Stimulated activated CD8-positive, alpha-beta memory T cell treated with anti-CD3 and anti-CD28 coated beads, Interleukin-15, amount 100 ng/mL, for 4 hours (primary cell): ENCODE measurements at places on chromosomes 2 and 18.

GRCh38 chr18:57269756-57270155 lies 82.6 kb upstream of the ST8SIA3 start:
- DNase-seq = no peak

DNA sequence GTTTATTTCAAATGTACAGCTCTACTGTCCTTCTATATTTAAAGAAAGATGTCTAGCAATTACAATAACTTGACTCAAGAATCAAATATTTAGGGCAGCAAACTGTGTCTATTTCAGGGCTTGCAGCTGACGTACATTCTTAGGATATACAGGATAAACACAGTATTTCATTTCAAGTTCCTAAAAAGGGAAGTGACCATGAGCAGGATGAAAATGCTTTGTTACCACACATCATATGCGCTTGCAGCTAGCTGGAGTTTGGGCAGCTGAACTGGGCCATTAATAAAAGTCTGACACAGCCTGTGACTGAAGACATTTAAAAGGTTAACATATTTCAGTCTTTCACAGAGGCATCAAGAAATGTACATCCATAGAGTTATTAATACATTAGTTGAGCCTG lies 264.6 kb upstream of the TRIB2 start:
- DNase-seq = no peak

DNA sequence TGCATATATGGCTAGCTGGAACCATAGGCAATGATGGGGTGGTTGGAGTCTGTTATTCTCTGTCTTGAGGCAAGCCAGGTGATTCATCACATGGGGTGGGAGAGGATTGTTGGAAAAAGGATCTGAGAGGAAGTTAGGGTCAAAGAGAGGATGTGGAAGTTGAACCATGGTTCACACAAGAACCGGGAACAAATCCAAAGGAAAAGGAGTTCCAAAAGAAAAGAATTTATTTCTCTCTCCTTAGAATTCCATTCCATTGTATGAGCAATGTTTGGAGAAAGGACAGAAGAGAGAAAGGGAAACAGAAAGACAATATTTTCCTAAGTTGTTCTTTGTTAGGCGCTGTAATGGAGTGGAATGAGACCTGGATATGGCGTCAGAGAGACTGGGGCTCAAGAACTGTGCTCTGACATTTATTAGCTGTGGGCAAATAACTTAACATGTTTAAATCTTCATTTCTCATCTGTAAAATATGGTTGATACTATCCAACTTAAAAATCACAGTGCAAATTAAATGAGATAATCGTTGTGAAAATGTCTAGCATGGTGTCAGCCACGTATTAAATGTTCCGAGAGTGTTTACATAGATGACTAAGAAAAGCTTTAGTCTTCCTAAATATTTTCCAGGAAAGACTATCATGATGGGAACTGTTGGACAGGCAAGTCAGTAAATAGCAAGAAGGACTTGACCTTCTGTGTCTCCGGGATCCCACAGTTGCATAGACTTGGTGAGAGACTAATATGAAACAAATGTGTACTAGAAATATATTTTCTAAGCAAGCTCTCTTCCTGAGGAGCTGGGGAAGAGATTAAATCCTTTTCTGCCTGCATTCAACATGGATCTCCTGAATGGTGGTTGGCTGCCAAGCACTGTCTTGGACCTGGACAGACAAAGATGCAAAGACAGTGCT lies 71.4 kb downstream of the TRIB2 start:
- DNase-seq = no peak

GRCh38 chr2:37090019-37090477 lies 5.7 kb downstream of the GPATCH11 start:
- no peak for DNase-seq

GRCh38 chr2:33650171-33650570 lies 51.1 kb upstream of the FAM98A start:
- DNase-seq = no peak

GRCh38 chr2:74558284-74559230 lies 4.0 kb downstream of the DOK1 start:
- no peak for DNase-seq

GRCh38 chr2:85862426-85862825 lies 26.4 kb downstream of the ST3GAL5 start:
- no peak for DNase-seq

DNA sequence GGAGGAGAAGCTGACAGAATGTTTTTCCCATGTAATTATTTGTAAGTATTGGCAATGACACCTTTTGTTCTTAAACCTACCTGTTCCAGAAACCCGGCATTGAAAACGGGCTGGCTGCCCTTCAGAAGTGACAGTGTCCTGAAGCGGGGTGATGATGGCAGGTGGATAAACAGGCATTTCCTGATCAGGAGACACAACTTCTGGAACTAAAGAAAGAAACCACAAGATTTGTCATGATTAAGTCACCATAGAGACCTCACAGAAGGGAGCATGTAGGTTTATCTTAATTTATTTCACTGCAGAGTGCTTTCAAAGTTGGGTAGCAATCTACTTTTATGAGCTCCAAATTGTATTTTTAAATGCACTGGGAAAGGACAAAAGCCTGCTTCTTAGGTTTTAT lies 43.1 kb downstream of the TTN start:
- no peak for DNase-seq

GRCh38 chr18:3214855-3215637 lies 4.7 kb downstream of the MYOM1 start:
- DNase-seq = no peak

DNA sequence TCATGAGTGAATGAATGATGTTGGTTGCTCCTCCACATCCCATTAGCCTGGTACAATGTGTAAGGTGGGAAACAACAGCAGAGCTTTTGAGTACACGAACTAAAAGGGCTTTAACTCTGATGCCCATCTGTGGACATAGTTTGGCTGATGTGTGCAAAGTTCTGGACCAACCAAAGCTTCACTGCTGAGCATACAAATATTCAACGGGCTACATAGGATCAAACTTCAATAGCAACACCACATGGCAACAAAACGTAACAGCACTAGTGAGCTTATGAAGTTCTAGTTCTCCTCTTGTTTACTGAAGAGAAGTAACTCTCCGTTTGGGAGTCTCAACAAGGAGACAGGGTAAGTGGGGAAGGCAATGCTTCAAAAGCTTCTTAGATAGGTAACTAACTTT lies 20.4 kb downstream of the STAM2 start:
- no peak for DNase-seq

- no peak for DNase-seq
These were observed 73.6 kb downstream of the SPATS2L start for GRCh38 chr2:200380091-200380561.

DNA sequence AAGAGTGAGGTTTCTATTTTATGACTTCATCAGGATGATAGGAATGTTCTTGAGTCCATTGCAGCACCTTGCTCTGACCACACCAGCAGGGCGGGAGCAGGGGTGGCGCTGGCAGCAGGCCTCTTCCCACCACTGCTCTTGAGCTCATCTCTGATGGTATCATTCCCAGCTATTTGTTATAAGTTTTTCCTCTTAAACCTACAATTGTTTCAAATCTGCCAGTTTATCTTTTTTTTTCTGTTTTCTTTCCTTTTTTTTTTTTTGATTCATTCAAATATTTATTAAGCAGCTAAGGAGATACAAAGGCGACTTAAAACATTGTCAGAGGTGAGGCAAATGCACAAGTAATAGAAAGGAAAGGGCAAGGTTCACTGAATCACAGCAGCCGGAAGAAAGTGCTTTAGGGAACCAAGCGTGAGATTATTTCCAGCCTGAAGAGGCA lies 28.7 kb downstream of the NIFK start:
- DNase-seq = no peak

- no peak for DNase-seq
These were observed 254.4 kb upstream of the HS6ST1 start for GRCh38 chr2:128573116-128573515.

- peak; percentile 21 for DNase-seq
These were observed 73.8 kb downstream of the MAP3K20 start for GRCh38 chr2:173149491-173149890.

DNA sequence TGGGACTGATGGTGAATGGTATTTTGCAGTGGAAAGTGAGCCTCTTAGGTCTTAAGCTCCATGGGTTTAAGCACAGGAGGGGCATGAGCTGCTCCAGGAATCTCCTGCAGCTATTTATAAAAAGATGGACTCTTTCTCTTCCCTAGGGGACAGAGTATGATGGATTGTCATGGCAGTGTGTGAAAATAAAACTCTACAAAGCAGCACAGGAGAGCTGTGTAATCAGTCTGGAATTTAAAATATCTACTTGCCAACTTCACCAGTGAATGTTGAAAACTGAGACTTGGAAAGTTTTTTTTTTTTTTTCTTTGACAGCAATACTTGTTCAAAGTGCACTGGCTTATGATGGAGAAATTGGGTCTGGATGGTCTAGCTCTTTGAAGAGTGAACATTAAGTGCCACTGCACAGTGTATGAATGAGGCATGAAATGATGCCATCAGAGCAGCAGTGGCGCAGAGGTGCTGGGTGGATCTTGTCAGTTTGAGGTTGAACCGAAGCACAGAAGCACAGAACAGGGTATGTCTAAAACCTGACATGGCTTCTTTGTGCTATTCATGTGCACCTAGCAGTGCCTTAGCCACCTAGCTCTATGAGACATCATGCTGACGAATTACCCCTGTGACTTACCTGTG lies 245.4 kb downstream of the PTPRM start:
- no peak for DNase-seq

DNA sequence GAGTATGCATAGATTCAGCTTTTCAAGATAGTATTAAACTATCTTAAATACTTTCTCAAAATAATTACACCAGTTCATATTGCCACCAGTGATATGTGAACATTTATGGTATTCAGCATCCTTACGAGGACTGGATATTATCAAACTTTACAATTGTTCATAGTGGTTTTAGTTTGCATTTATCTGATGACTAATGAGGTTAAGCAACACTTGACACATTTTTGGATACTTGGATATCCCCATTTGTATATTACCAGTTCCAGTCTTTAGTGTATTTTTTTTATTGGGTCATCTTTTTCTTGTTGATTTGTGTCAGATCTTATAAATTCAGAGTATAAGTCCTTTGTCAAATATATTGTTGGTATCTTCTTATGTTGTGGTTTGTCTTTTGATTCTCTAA lies 128.4 kb downstream of the ASXL3 start:
- DNase-seq = no peak

GRCh38 chr18:66682855-66683322 lies 79.0 kb upstream of the CDH19 start:
- no peak for DNase-seq

DNA sequence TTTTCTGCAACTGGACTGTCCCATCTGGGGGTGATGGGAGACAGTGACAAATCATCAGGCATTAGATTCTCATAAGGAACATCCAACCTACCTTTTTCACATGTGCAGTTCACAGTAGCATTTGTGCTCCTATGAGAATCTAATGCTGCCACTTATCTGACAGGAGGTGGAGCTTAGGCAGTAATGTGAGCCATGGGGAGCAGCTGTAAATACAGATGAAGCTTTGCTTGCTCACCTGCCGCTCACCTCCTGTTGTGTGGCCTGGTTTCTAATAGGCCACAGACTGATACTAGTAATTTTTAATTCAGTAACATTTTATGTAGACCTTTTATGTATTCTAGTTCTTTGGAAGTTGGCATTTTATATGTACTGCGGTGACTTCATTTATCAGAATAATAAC lies 180.1 kb upstream of the SPOPL start:
- no peak for DNase-seq

GRCh38 chr18:36386150-36386920 lies 88.8 kb downstream of the FHOD3 start:
- no peak for DNase-seq

DNA sequence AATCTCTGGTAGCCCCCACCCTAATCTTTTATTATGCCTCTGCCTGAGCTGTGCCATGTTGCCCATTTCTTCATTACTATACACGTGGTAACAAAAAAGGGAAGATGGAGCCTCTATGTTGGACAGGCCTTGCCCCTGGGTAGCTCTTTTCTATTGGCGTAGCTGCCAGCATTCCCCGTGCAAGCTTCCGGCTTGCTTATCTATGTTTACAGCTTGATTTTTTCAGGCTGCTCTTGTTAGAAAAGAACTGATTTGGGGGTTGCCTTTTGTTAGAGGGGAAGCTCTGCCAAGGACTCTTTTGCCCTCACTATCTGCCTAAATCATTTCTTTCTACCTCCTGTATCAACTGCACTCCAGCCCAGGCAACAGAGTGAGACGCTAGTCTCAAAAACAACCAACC lies 45.5 kb upstream of the ZSWIM2 start:
- no peak for DNase-seq

DNA sequence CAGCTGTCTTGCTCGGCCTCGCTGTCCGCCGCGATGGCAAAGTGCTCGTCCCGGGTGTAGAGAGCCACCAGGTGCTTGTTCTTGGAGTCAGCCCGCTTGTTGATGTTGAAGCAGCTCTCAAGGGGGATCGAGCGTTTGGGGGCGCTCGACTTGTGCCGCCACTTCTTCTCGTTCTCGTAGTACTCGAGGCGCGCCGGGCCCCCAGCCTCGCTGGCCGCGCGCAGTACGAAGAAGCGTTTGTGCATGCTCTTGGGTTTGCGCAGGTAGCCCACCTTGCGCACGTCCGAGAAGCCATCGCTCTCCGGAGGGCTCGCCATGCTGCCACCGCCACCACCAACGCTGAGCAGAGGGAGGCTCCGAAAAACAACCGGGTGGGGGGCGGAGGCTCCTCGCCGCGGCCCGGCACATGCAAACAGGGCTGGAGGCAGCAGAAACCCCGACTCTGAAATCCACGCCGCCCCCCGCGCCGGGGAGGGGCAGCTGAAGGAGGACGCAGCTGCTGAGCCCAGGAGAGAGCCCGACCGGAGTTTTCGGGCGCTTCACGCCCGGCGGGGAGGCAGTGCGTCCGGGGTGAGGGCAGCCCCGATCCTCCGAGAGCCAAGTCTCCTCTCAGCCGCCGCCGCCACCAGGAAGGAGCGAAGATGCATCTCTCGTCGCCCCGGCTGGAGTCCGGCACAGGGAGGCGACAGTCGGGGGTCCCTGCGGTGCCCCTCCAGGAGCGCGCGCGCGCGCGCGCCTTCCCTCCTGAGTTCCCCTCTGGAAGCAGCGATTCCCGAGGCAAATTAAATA lies 1.0 kb downstream of the IRS1 start:
- no peak for DNase-seq

DNA sequence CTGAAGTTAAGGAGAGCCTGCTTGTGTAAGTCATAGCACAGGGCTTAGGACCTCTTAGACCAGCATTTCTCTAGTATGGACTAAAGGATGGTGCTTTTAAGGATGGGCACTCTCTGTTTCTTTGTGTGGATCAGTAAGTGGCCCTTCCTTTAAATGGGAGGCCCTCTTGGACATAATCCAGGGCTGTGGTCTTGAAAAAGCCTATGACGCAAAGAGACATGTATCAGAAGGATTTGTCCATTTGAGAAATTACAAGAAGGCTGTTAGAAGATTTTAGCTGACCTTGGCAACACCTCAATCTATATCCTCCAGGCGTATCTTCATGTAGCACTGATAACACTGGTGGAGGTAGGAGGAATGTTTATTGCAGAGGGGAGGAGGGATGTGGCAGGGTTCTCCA lies 79.2 kb downstream of the PRPF40A start:
- no peak for DNase-seq
